ENCODE measurements at places on chromosomes 6 and 20.

DNA sequence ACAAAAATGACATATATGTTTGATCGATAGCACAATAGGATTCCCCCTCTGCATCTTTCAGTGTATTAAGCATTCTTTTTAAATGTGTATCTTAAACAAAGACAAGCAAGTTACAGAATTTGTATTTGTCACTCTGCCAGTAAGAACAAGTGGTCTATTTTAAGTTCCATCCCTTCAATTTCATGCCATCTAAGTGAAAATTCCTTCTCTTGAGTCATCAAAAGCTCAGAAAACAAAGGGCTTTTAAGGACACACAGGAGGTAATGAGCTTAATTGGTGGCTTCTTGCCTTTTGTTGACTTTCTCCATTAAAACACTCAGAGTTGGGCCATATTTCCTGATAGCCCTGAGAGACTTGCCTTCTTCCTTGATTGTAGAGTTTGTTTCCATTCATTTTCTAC is 547.8 kb downstream of the TENT5A start:
- no peak for DNase-seq

GRCh38 chr6:401994-402640 is 10.6 kb downstream of the IRF4 start:
- DNase-seq = no peak

- no peak for DNase-seq
These were observed 12.3 kb upstream of the COL9A1 start for GRCh38 chr6:70315079-70315751.

GRCh38 chr6:41518118-41518517 is 28.1 kb upstream of the FOXP4 start:
- DNase-seq = peak; percentile 72

DNA sequence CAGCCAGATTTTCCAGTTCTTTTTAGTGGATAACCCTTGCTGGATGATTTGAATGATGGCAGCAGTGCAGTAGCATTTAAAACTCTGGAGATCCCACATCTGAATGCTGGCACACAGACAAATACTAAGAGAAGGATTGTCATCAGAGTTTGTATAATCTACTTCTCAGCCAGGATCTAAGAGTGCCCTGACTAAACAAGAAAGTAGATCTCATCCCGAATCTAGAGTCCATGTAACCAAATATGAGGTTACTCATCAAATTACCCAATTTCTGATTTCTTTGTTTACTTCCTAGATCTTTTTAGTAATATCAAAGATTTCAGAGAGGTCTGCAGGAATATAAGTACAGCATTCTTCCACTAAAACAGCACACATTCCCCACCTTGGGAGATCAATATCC is 7.8 kb downstream of the TMC2 start:
- no peak for DNase-seq

DNA sequence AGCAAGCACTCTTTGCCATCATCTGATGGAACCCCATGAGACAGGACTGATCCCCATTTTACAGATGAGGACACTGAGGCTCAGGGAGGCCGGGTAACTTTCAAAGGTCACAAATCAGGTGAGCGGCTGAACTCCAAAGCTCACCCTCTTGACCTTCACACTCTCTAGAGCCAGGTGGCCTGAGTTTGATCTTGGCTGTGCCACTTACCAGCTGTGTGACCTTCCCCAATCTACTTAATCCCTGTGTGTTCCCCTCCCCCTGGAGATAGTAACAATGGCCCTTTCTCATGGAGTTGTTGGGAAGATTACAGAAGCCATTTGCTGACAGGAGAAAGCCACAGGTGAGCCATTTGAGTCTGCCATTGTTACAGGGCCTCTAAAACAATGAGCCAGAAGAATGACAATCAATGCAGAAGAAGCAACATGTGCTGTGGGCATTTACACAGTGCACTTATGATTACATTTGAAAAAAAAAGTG is 34.5 kb downstream of the BMP7 start:
- DNase-seq = no peak

- peak; percentile 80 for DNase-seq
These were observed 60.7 kb downstream of the EZR start for GRCh38 chr6:158758451-158758860.

GRCh38 chr6:80339421-80339820 is 232.9 kb downstream of the BCKDHB start:
- DNase-seq = no peak

DNA sequence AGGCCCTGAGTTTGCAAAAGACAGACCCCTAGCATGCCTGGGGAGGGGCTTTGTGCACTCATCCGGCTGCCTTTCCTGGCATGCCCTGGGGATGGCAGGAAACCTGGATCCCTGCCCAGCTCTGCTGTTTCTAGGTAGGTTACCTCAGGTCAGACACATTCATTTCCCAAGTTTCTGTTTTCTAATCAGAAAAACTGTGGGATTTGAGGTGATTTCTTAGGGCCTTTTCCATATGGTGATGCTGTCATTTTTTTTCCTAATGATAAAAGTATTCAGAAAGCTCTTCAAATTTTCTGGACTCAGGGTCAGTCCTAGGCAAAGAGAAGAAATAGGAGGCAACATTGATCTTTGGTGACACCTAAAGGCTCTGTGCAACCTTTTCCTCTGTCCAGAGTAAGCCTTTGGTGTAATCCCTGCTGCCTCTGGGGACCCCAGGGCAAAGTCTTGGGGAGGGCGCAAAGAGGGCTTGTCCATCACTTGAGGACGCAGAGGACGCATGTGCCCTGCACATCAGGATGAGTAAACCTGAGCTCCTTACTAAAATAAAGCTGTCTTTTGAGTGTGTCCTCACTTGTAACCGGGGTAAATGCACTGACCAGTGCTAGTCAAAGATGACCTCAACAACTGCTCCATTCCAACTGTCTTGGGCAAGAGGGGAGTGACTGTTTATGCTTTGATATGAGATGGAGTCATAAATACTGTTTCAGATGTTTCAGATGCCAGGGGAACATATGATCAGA is 13.5 kb upstream of the TRAM2 start:
- DNase-seq = no peak

- DNase-seq = no peak
These were observed 47.7 kb upstream of the TMEM244 start for GRCh38 chr6:129908858-129909257.

DNA sequence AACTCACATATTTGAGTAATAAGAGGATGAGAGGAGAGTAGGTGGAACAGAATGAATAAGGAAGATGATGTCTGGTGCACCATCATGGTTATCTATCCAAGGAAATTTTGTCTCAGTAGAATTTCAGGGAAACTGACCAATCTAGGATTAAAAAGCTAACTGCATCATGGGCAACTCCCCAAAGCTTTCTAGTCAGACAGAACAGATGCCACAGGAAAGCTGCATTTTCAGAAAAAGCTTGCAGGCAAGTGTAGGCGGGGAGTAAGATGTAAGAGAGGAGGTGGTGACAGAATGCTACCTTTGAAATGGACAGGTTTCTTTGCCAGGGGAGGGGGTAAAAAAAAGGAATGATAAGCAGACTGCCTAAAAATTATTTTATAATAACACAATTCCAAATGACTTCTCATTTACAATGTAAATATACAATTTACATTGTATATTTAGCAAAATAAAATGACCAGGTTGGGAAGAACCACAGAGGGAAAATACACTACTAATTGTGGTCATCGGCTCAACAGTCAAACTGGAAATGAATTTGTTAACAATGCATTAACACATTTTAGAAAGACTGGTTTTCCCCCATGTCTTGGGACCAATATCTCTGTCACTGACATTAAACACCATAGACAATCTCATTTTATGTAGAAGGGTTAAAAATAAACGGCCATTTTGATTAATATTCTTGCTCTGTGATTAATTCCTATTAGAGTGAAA is 15.1 kb downstream of the NHSL1 start:
- no peak for DNase-seq

DNA sequence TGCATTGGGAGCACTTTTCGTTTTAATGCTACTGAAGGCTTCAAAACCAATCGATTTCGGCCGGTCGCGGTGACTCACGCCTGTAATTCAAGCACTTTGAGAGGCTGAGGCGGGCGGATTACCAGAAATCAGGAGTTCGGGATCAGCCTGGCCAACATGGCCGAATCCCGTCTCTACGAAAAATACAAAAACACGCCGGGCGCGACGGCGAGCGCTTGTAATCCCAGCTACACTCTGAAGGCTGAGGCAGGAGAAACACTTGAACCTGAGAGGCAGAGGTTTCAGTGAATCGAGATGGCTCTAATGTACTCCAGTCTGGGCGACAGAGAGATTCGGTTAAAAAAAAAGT is 58.4 kb downstream of the TRIM38 start:
- no peak for DNase-seq

DNA sequence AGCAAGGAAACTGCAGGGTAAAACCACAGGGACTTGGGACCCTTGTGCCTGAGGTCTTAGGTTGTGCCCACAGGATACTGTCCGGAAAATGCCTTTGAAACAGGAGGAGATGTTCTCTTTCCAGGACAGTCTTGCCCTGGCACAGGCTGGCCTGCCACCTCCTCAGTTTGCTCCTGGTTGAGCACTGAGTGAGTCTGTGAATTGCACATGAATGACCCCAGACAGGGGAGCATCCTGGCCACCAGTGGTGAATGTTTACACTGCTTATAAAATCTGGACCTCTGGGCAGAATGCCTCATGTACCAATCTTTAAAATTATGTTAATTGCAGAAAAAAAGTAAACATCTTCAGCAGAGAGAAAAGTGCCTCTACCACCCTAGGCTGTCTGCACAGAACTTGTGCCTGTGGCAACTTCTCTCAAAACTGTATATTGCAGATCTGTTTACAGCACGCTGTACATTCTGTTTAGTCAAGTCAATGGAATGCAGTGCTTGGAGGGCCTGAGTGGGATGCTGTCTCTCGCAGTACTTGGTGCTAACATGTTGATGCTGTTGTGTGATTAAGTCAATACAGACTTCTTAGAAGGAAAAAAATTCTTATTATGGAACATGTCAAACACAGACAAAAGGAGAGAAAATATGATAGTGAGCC is 242.1 kb downstream of the SOD2 start:
- DNase-seq = no peak

GRCh38 chr20:38863024-38863851 is 57.7 kb downstream of the PPP1R16B start:
- no peak for DNase-seq

DNA sequence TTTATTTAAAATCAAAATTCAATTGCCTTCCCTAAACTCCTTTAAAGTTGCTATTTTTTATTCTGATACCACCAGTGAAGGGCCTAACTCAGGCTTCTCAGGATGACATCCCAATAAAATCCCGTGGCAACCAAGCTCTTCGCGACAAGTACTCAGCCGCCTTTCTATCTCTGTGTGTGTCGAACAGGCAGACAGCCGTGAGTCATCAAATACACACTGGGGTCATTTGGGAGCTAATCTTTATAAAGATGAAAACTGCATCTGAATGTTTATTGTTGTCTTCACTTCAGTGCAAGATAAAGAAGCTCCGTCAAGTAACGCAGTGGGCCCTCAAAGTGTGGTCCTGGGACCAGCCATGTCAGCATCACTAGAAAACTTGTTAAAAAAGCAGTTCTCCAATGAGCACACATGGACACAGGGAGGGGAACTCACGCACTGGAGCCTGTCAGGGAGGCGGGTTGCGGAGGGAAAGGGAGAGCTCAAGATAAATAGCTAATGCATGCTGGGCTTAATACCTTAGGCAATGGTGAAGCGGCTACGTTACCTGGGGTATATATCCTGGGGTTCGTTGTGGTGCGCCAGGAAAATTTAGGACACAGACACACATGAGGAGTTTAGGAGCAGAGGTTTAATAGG is 119.3 kb downstream of the RNF144B start:
- DNase-seq = peak; percentile 53

DNA sequence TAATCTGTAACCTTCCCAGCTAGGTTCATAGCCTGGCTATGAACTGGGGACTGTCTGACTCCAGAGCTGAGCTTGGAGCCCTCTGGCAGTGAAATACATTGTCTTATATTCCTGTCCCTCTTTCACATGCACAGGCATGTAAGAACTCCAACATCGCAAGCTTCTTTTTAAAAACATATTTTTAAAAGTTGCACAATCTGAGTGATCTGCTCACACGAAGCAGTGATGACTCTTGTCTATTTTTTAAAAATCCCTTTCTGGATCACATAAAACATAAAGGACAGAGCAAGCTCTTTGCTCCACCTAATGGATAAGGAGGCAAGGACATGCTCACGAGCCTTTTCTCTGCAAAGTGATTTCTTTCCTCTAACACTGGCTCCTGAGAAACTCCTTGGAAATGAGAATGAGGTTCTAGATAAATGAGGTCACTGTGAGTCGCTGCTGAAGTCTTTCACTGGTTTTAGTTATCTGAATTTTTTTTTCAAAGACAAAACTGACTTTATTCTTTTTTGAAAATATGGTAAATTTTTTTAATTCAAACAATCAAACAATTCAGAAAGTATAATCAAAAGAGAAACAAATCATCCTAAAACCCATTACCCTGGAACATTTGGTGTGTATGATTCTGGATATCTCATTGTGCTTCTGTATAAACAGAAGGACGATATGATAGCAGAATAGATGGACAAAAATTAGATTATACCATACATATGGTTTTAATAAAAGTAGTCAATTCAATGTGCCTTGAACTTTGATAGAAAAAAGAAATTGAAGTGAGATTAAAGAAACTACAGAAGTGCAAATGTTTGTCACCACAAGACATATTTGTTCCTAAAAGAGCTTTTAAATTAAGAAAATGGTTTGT is 30.8 kb downstream of the IL20RA start:
- peak; percentile 8 for DNase-seq

GRCh38 chr6:7228662-7229375 is 84.2 kb downstream of the SSR1 start:
- DNase-seq = no peak

GRCh38 chr6:167907837-167908681 is 81.3 kb downstream of the AFDN start:
- DNase-seq = peak; percentile 38

DNA sequence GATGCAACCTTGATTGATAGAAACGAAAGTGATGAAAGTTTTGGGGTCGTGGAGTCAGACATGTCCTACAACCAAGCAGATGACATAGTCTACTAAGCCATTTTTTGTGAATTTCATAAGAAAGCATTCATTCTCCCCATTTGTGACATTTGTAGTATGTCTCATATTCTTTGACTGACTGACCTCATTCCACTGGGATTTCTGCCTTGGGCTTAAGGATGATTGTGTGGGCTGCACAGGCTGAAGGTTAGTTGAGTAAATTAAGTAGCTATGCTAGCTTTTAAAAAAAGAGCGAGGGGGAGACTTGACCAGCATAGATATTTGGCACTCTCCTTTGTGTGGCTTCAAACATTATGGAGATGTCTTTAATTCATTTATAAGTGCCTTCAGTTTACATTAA is 28.9 kb downstream of the STMND1 start:
- no peak for DNase-seq

All from NCI-H510A treated with DMSO at 0.1 percent for 48 hours (cell line).